Hematopoietic multipotent progenitor cell (in vitro differentiated cells): ENCODE measurements at places on chromosomes 5 and 9.
A peak's percentile ranks its signal among the peaks of the same experiment; 100 is the strongest.

DNA sequence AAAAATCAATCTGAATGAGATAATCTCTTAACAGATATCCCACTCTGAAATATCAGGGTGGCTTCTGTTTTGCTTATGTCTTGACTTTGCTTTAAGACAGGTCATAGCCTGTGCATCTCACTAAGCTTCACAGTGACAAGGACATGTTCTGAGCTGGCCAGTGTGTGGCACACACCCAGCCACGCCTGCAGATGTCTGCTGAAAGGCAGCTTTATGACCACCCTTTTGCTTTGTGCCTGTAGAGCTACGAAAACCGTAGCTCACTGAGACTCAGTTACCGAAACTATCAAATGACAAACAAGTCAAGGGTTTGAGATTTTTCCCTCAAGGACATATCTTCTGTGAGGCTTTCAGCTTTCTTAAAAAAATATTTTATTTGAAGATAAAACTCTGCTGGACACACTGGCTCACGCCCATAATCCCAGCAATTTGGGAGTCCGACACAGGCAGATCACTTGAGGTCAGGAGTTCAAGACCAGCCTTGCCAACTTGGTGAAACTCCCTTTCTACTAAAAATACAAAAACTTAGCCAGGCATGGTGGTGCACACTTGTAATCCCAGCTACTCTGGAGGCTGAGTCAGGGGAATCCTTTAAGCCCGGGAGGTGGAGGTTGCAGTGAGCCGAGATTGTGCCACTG is 233.2 kb downstream of the SPATA31A1 start:
- DNase-seq, result no peak

GRCh38 chr5:157459715-157460599 is at the start of gene NIPAL4:
NIPAL4 (plus strand) TSS chr5:157460213; CDS start chr5:157460321, 108 bp downstream.
- peak; percentile 48 for DNase-seq

GRCh38 chr5:80125962-80126480 is 90.9 kb downstream of the THBS4 start:
- DNase-seq, result no peak

GRCh38 chr9:112777914-112778313 is 27.4 kb downstream of the SNX30 start:
- no peak for DNase-seq
